Midbrain (tissue), 1 donor: ENCODE measurements at places on chromosomes 11 and 22.

GRCh38 chr11:65357856-65358356 is 3.4 kb downstream of the TIGD3 start:
- no peak for DNase-seq

- DNase-seq = no peak
Measured at GRCh38 chr11:79498667-79499066, 57.8 kb upstream of the TENM4 start.

DNA sequence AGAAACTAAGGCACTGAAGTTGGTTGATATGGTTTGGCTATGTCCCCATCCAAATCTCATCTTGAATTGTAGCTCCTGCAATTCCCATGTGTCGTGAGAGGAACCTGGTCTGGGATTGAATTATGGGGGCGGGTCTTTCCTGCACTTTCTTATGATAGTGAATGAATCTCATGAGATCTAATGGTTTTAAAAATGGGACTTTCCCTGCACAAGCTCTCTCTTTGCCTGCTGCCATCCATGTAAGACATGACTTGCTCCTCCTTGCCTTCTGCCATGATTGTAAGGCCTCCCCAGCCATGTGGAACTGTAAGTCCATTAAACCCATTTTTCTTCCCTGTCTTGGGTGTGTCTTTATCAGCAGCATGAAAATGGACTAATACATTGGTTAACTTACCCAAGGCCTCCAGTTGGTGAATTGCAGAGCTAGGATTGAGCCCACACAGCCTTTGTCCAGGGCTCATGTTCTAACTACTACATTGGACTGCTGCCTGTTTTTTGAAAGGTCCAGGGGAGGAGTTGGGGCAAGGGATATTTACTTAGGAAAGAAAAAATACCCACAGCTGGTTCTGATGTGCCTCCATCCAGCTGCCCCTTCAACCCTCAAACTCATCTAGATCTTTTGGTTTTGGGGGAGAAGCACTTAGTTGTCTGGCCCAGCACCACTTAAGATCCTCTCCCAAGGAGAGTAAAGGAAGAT is 107.8 kb upstream of the NAV2 start:
- DNase-seq = no peak

GRCh38 chr11:10038521-10039302 is 255.3 kb downstream of the SBF2 start:
- no peak for DNase-seq

GRCh38 chr11:36288442-36289225 is 590 bp downstream of the COMMD9 start:
- DNase-seq = no peak
